Activated CD4-positive, alpha-beta memory T cell treated with anti-CD3 and anti-CD28 coated beads, Interleukin-2, amount 10 ng/mL, durations not matched to agents 7 days and 5 days (primary cell): ENCODE measurements at places on chromosomes 12 and 14. TPM values are rescaled to one million over a fixed set of nuclear protein-coding genes. Genes with fewer than 3 reads are reported as not detected.
A peak's percentile ranks its signal among the peaks of the same experiment; 100 is the strongest.

- DNase-seq, result no peak
Measured at GRCh38 chr12:111067498-111067897, 147.1 kb upstream of the MYL2 start.

Gene KSR2
- total RNA-seq, result not detected

- no peak for DNase-seq
Measured at GRCh38 chr12:113090740-113091139, 34.2 kb downstream of the DTX1 start.

Gene CELA1
- total RNA-seq, result not detected

DNA sequence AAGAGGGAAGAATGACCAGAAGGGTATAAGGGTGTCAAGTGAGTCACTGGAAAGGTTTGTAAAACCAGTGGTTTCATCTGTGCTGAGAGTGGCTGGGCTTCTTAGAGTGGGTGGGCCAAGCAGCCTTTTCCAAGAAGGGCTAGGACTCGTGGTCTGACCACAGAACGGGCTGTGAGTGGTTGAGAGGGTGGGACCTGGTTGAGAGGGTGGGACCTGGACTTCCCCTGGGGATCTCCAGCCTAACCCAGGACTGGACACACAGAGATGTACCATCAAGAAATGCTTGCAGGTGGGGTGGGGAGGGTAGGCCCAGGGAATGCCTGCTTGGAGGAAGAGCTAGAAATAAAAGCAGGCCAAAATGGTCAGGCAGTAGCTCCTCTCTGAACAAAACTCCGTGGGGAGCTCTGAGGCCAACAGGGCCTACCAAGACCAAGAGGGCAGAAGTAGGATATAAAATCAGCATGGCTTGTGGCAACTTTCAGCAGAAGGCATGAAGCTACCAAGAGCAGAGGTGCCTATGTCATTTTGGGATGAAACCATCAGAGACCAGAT, 140.5 kb downstream of the FOXN3 start:
- DNase-seq, result peak; percentile 75

- DNase-seq, result no peak
Measured at GRCh38 chr12:67358781-67359338, 89.7 kb downstream of the CAND1 start.

- DNase-seq, result no peak
Measured at GRCh38 chr14:49089107-49089506, 497.1 kb downstream of the RPS29 start.

DNA sequence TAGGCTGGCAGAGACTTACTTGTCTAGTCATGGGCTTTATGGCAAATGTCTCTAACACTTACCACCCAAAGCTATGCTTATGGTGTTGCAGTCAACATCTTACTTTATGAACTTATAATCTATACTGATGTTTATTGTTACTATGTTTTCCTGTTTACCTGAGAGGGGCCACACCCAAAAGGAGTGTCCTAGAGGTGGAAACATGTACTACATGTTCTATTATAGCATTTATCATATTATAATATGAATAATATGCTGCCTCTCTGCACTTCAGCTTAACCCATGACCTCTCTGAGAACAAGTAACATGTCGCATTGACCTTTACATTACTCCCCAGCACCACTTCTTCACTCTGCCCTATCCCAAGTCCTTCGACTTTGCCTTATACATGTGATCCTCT, 501.8 kb downstream of the ETNK1 start:
- DNase-seq, result no peak

GRCh38 chr14:69943084-69943780, 64.0 kb downstream of the SMOC1 start:
- no peak for DNase-seq

DNA sequence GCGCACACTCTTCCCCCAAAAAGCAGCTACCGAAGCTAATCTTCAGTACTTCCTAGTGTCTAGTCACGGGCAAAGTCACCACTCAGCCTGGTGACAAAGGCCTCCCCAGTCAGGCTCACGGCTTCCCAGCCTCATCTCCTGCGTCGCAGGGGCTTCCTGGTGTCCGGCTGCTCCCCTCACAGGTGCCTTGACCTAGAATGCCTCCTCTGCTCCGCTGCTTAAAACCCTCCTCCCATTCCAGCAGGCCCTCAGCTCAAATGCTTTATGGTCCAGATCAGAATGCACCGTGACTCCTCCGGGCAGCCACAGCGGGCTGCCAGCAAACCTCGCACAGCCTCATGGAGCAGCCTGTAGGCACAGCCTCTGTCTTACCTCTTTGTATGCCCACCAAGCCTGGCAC, 53.1 kb downstream of the PRIMA1 start:
- DNase-seq, result no peak

- no peak for DNase-seq
Measured at GRCh38 chr14:105479431-105480158, 5.0 kb downstream of the CRIP2 start.

Gene PLEK2
- not detected for total RNA-seq

Gene NXPH4
- 0.81 TPM for total RNA-seq

Gene TSHR
- 0.70 TPM for total RNA-seq

GRCh38 chr12:11712491-11712890, 63.0 kb downstream of the ETV6 start:
- DNase-seq, result no peak

DNA sequence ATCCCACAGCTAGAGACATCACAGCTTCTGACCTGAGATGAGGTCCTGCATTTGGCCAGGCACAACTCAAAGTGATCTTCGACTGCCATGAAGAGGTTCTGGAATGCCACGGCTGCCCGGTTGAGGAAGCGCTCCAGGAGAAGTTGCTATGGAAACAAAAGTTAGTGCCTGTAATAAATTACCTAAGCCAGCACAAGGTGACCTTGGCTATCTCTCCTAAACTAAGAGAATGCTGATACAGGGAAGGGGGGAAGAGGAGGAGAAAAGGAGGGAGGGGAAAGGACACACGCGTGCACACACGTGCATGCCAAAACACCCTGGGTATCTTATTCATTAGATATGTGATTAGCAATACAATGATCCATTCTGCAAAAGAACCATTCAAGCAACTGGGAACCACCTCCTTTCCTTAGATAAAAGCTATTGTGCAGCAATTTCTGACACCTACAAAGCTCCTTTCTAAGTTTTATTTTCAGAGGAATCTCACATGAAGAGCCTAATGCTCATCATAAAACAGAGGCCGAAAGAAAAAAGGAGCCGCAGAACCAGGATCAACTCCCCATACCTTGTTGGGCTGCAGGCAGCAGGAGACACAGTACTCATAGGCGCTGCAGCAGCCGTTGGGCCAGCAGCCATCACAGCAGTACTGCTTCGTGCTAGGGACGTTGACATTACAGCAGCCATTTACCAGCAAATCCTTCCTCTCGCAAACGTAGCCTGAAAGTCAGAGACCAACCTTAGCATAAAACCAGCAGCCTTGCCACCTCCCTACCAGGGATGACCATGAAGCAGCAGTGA, 17.9 kb downstream of the SPRING1 start:
- no peak for DNase-seq

Gene CLEC7A
- not detected for total RNA-seq

GRCh38 chr14:38992067-38992844, 110.8 kb downstream of the SEC23A start:
- DNase-seq, result no peak

Gene APOF
- not detected for total RNA-seq

- DNase-seq, result no peak
Measured at GRCh38 chr12:3294481-3294911, 196.5 kb upstream of the PRMT8 start.

- no peak for DNase-seq
Measured at GRCh38 chr12:103268831-103269514, 226.8 kb downstream of the C12orf42 start.

Gene SLC25A21
- not detected for total RNA-seq

Gene AQP2
- total RNA-seq, result not detected

- no peak for DNase-seq
Measured at GRCh38 chr14:100618318-100618693, 31.1 kb upstream of the BEGAIN start.

Gene ZFYVE1
- 17.8 TPM for total RNA-seq
